ENCODE measurements at places on chromosomes 1 and 21.

DNA sequence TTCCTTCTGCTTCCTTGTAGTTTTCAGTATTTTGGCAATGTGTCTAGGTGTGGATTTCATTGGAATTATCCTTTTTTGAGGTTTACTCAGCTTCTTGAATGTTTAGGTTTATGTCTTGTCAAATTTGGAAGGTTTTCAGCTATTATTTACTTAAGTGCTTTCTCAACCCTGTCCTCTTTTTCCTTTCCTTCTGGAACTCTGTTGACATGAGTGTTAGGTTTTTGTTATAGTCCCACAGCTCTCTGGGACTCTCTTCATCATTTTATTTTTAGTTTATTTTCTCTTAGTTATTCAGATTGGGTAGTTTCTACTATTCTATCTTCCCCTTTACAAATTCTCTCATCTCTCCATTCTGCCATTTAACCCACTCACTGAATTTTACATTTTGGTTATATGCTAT, 63.1 kb upstream of the GPR88 start:
- no peak overlapping the region for H3K27ac ChIP-seq
- H3K4me1 ChIP-seq: peaks cover 1% of the 10 kb centered on the region
- no peaks in the 10 kb centered on the region for H3K27me3 ChIP-seq
- no peak for DNase-seq

DNA sequence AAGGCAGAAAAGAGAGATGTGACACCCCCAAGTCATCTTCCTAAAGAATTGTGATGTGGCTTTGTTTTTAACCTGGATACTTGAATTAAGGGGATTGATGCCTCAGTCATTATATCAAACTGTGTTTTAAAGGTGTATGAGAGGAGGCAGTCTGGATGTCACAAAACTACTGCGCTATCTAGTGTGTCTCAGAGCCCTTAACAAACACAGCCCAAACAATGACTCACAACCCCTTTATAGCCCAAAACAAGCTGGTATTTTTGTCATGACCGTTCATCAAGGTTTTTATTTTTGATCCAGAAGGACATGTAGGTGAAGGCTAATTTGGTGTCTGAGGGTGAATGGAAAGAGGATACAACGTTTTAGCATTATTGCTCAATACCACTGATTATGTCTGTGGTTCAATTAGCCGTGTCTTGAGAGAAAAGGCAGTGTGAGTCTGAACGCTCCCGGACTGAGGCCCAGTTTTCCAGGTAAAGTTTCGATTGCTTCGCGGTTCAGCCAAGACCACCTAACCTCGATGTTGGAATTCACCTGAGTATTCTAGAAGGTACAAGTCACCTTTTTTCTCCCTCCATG, 71.6 kb downstream of the SGIP1 start:
- no peak for DNase-seq
- H3K27ac ChIP-seq: no peak overlapping the region
- no peaks in the 10 kb centered on the region for H3K36me3 ChIP-seq
- no peak overlapping the region for H3K4me3 ChIP-seq

DNA sequence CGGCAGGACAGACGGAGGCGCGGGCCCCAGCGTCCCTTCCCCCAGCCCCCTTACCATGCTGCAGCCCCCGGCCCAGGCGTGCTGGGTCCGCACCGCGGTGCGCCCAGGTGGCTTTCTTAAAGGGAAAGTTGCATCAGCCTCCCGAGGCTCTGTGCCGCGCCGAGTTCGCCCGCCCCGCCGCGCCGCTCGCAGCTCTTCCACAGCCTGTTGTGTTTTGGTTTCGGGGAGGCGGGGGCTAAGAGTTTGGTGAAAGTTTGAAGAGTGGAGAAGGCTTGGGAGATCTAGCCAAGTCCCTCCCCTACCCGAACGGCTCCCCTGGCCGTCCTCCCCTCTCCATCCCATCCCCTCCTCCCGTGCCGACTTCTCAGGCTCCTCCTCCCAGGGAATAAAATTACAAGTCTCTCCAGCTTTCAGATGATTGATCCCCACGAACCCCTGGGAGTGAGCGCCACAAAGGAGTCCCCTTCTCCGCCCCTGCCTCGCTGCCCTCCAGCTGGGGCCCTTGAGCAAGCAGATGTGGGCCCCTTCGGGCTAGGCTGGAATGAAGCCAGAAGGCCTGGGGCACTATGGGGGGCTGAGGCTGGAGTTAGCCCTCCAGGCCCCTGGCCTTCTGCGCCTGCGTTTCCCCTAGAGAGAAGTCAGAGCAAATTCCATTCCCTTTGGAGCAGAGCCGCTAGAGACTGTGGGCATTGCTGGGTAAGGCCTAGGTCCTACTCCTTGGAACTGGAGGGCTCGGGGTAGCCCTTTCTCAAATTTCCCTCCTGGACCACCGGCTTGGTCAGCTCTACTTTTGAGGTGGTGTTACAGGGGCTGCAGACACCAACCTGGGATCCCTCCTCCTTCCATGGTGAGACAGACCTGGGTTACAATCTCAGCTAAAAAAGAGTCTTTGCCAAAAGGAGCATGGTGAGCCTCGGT, at the start of gene SLC6A9:
TSS of gene SLC6A9 (minus strand) at position 211 of the 918 bp plus-strand sequence. CDS start 7,185 bp downstream, outside the sequence.
- peak; percentile 49 for DNase-seq
- peaks cover 1% of the 10 kb centered on the region for H3K27me3 ChIP-seq
- no peaks in the 10 kb centered on the region for H3K36me3 ChIP-seq
- peaks cover 37% of the 10 kb centered on the region for H3K4me1 ChIP-seq
- H3K4me3 ChIP-seq: peak within 1 kb of the TSS; percentile 84
- peak within 1 kb of the TSS; percentile 80 for H3K27ac ChIP-seq

GRCh38 chr1:12617901-12618660, at the start of gene DHRS3:
Gene DHRS3, minus strand, starts transcription at chr1:12618210. Its CDS starts 862 bp downstream, at chr1:12617348.
- H3K4me3 ChIP-seq: peak within 1 kb of the TSS; percentile 96
- peaks cover 11% of the 10 kb centered on the region for H3K36me3 ChIP-seq
- H3K4me1 ChIP-seq: peaks cover 56% of the 10 kb centered on the region
- peaks cover 13% of the 10 kb centered on the region for H3K27me3 ChIP-seq
- peak within 1 kb of the TSS; percentile 95 for H3K27ac ChIP-seq
- DNase-seq: peak; percentile 64

DNA sequence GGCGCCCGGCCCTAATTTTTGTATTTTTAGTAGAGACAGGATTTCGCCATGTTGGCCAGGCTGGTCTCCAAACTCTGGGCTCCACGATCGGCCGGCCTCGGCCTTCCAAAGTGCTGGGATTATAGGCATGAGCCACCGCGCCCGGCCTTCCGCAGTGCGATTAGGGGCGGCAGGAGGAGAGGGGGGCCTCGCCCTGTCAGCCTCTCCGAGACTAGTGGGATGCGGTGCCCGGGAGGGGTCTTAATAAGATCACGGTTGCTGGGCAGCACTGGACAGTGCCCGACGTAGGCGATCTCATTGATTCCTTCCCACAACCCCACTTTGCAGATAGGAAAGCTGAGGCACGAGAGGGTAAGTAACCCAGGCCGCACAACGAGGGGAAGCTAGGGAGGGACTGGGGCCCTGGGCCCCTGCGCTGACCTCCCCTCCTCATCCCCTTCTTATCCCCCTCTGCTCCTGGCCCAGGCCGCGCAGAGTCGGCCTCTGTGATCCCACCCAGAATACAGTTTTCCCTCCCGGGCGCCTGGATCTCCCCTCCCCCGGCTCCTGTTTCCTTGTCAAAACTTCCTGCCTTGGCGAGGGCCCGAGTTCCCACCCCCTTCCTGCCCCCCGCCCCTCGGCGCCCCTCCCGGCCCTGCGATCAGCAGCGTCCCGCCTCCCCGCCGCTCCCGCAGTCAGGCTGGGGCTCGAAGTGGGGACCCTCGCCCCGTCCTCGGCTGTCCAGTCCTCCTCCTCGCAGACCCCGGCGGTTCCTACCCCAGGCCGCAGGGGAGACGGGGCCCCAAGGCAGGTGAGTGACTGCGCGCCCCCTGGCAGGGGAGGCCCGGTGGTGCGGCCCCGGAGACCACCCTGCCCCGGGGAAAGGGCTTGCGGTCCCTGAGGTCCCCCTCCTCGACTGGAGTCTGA, at the start of gene PEAR1:
TSS of gene PEAR1 (plus strand) at position 671 of the 906 bp plus-strand sequence. CDS start 10,209 bp downstream, outside the sequence.
- peaks cover 50% of the 10 kb centered on the region for H3K27me3 ChIP-seq
- DNase-seq: no peak
- H3K36me3 ChIP-seq: no peaks in the 10 kb centered on the region
- peaks cover 32% of the 10 kb centered on the region for H3K4me1 ChIP-seq
- peak within 1 kb of the TSS; percentile 65 for H3K27ac ChIP-seq

- H3K27ac ChIP-seq: no peak overlapping the region
- H3K27me3 ChIP-seq: no peaks in the 10 kb centered on the region
- H3K4me3 ChIP-seq: no peak overlapping the region
- H3K36me3 ChIP-seq: peaks cover 63% of the 10 kb centered on the region
- H3K4me1 ChIP-seq: peaks cover 16% of the 10 kb centered on the region
Observed at GRCh38 chr21:33572350-33572749, 16.1 kb downstream of the DONSON start.

- DNase-seq: no peak
- no peak overlapping the region for H3K4me3 ChIP-seq
- peaks cover 8% of the 10 kb centered on the region for H3K36me3 ChIP-seq
- no peaks in the 10 kb centered on the region for H3K27me3 ChIP-seq
Observed at GRCh38 chr1:6782151-6782550, 3.1 kb upstream of the CAMTA1 start.

DNA sequence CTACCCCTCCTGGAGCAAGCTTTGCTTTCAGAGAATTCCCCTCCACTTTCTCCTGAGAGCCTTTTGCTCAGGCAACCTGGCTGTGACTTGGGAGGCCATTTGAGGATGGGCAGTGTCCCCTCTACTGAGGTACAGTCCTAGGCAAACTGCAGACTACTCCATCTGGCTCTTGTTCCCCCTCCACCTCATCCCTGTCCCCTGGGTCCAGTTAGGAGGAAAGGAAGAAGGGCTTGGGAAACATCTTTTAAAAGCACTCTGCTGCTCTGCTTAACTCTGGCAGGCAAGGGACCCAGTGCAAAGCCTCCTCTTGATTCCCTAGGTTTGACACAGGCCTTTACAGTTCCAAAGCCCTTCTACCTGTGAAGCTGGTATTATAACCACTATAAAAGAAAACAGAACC, 108.2 kb downstream of the NAV1 start:
- no peak overlapping the region for H3K27ac ChIP-seq
- H3K27me3 ChIP-seq: peaks cover 37% of the 10 kb centered on the region
- H3K4me1 ChIP-seq: peaks cover 1% of the 10 kb centered on the region
- no peak for DNase-seq
- H3K4me3 ChIP-seq: no peak overlapping the region

DNA sequence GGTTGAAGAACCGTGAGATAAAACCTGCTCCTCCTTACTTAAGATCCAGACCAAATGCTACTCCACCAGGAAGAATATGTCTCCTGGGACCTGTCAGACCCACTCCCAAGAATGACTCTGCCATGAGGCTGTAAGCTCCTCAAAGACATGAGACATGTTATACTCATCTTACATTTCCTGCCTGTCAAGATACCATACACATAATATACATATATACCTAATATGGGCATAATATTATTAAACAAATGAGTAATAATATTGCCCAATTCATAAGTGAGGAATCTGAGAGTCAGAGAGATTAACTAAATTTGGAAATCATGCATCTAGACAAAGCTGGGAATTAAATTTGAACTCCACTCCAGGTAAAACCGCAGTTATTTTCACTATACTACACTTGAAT, 634.9 kb downstream of the LMO4 start:
- H3K27ac ChIP-seq: no peak overlapping the region
- no peaks in the 10 kb centered on the region for H3K4me1 ChIP-seq
- no peak for DNase-seq
- H3K4me3 ChIP-seq: no peak overlapping the region
- no peaks in the 10 kb centered on the region for H3K36me3 ChIP-seq

DNA sequence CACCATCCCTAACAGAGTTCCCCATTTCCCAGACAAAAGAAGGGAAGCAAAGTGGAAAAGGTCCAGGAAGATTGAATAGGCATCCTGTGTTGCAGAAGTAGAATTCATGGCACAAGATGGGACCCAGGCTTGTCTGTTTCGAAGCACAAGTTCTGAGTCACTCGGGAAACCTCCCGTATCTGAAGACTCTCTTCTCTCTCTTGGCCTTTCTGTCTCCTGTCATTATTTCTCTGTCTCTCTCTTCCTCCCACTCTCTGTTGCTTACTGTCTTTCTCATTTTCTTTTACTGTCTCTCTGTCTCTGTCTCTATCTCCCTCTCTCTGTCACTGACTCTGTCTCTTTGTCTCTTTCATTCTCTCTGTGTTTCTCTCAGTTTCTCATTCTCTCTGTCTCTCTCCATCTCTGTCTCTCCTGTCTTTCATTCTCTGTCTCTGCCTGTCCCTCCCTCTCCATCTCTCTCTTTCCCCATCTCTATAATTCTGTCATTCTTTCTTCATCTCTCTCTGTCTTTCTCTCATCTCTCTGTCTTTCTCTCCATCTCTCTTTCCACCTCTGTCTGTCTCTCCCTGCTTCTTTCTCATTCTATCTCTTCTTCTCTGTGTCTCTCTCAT, 23.7 kb downstream of the RNF187 start:
- H3K36me3 ChIP-seq: no peaks in the 10 kb centered on the region
- no peak for DNase-seq
- H3K27ac ChIP-seq: no peak overlapping the region

DNA sequence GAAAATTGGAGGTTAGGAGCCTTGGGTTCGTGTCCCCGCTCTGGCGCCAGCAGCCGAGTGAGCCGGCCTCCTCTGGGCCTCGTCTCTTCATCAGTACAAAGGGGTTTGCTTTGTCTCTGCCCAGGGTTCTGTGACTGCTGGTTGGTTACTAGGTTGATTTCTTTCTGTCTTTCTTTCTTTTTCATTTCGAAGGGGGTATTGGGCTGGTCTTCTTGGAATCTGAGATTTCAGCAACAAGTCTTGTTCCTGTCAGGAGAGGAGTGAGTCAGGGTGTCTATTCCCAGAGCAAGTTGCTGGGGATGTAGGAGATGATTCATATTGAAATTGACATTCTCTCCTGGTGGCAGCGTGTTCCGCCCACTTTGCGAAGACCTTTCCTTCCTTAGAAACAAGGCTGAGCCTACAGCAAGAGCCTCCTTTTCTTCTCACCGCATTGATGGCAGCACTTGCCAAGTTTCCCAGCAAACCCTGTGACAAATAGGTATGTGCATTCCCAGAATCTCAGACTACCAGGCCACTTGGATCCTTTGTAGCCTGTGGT, 79.2 kb downstream of the MAN1C1 start:
- peak overlapping the region; percentile 6 for H3K27ac ChIP-seq
- H3K36me3 ChIP-seq: peaks cover 12% of the 10 kb centered on the region
- peaks cover 39% of the 10 kb centered on the region for H3K4me1 ChIP-seq

- no peak overlapping the region for H3K27ac ChIP-seq
- DNase-seq: no peak
- H3K4me3 ChIP-seq: no peak overlapping the region
- peaks cover 14% of the 10 kb centered on the region for H3K27me3 ChIP-seq
- no peaks in the 10 kb centered on the region for H3K36me3 ChIP-seq
Observed at GRCh38 chr21:45460011-45460565, 55.1 kb downstream of the COL18A1 start.

DNA sequence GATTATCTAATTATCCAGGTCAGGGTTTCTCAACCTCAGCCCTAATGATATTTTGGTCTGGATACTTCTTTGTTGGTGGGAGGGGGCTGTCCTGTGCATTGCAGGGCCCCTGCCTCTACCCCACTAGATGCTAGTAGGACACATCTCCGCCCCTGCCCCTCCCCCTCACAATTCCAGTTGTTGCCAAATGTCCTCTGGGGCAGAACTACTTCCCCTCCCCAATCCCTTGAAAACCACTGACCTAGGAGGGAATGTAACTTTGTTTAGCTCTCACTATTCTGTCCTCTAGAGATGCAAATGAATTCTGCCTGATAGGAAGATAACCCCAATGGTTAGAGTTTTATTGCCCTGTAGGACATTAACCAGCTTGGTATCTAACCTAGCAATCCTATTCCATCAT, 8.1 kb downstream of the CACNA1S start:
- no peak overlapping the region for H3K27ac ChIP-seq
- no peaks in the 10 kb centered on the region for H3K4me1 ChIP-seq
- no peaks in the 10 kb centered on the region for H3K36me3 ChIP-seq
- no peak overlapping the region for H3K4me3 ChIP-seq
- H3K27me3 ChIP-seq: no peaks in the 10 kb centered on the region

GRCh38 chr1:59903141-59903754, 23.3 kb downstream of the CYP2J2 start:
- H3K27ac ChIP-seq: no peak overlapping the region
- no peaks in the 10 kb centered on the region for H3K36me3 ChIP-seq
- no peak overlapping the region for H3K4me3 ChIP-seq
- H3K4me1 ChIP-seq: no peaks in the 10 kb centered on the region

All from activated CD4-positive, alpha-beta T cell treated with anti-CD3 and anti-CD28 coated beads, Interleukin-2, amount 10 ng/mL, durations not matched to agents 7 days and 5 days (primary cell).